ENCODE measurements at places on chromosomes 4 and X. TPM values are rescaled to one million over a fixed set of nuclear protein-coding genes. Genes with fewer than 3 reads are reported as not detected.

RNF113A gene
- 7.6 TPM for total RNA-seq

GAGE1 gene
- total RNA-seq: not detected

BEX2 gene
- total RNA-seq: 1.5 TPM

BGN gene
- total RNA-seq: 175 TPM

CPE gene
- 43.5 TPM for total RNA-seq

CENPVL1 gene
- not detected for total RNA-seq

AMER1 gene
- 3.9 TPM for total RNA-seq

SAT1 gene
- total RNA-seq: 156 TPM

F11 gene
- total RNA-seq: 0.35 TPM

FNIP2 gene
- 38.5 TPM for total RNA-seq

SPANXC gene
- not detected for total RNA-seq

MAGEA1 gene
- not detected for total RNA-seq

SERTM2 gene
- total RNA-seq: 0.08 TPM

CCNA2 gene
- total RNA-seq: 0.38 TPM

VCX3B gene
- not detected for total RNA-seq

GPR173 gene
- 3.2 TPM for total RNA-seq

PI4K2B gene
- 3.4 TPM for total RNA-seq

XAGE1A gene
- not detected for total RNA-seq

PCDH10 gene
- total RNA-seq: 0.48 TPM

XPNPEP2 gene
- total RNA-seq: 0.22 TPM

DMP1 gene
- total RNA-seq: not detected

SMIM10L2A gene
- 0.97 TPM for total RNA-seq

TMEM185A gene
- total RNA-seq: 30.2 TPM

CSTF2 gene
- total RNA-seq: 7.8 TPM

COL25A1 gene
- 1.00 TPM for total RNA-seq

RAI2 gene
- 37.5 TPM for total RNA-seq

SSX3 gene
- total RNA-seq: not detected

VCX2 gene
- total RNA-seq: not detected

ATP8A1 gene
- total RNA-seq: 22.1 TPM

RTL3 gene
- total RNA-seq: 0.24 TPM

All from cardiac septum (tissue), 1 donor.